ENCODE measurements at places on chromosomes 6 and 20. TPM values are rescaled to one million over a fixed set of nuclear protein-coding genes. Genes with fewer than 3 reads are reported as not detected.

The ELOVL5 gene
- 11.2 TPM for total RNA-seq

The VSX1 gene
- total RNA-seq, result 0.66 TPM

The AIF1 gene
- 7.3 TPM for total RNA-seq

The RNASET2 gene
- 53.7 TPM for total RNA-seq

The PNPLA1 gene
- not detected for total RNA-seq

The PGC gene
- total RNA-seq, result 91.1 TPM

The RIMS1 gene
- 0.78 TPM for total RNA-seq

The CCDC170 gene
- total RNA-seq, result not detected

The BPIFB1 gene
- not detected for total RNA-seq

The TOP1 gene
- 18.5 TPM for total RNA-seq

The ZNF335 gene
- total RNA-seq, result 21.8 TPM

The VNN1 gene
- not detected for total RNA-seq

The OR2H1 gene
- not detected for total RNA-seq

The ECHDC1 gene
- total RNA-seq, result 35.5 TPM

The SLC12A5 gene
- not detected for total RNA-seq

The SLC39A7 gene
- total RNA-seq, result 57.3 TPM

The HSPA1L gene
- total RNA-seq, result 0.33 TPM

The GNRH2 gene
- not detected for total RNA-seq

The HSD17B8 gene
- total RNA-seq, result 19.1 TPM

The SNAI1 gene
- total RNA-seq, result 0.78 TPM

The ENPP5 gene
- total RNA-seq, result 5.6 TPM

The RPS6KA2 gene
- 24.4 TPM for total RNA-seq

The ADGRB3 gene
- 1.3 TPM for total RNA-seq

The CD93 gene
- 14.2 TPM for total RNA-seq

The LINC00237 gene
- not detected for total RNA-seq

The ID1 gene
- total RNA-seq, result 245 TPM

The OSTM1 gene
- total RNA-seq, result 35.0 TPM

The NT5DC1 gene
- total RNA-seq, result 10.9 TPM

The JAG1 gene
- 41.2 TPM for total RNA-seq

The NFKBIL1 gene
- 27.0 TPM for total RNA-seq

The ETV7 gene
- total RNA-seq, result 0.78 TPM

The IL17F gene
- total RNA-seq, result not detected

The RHAG gene
- total RNA-seq, result not detected

The WFDC12 gene
- not detected for total RNA-seq

The DEFB118 gene
- not detected for total RNA-seq

The PLEKHG1 gene
- 4.2 TPM for total RNA-seq

The PCIF1 gene
- total RNA-seq, result 20.2 TPM

The BHLHE23 gene
- total RNA-seq, result not detected

The HLA-DRB5 gene
- 1.3 TPM for total RNA-seq

The OR2H2 gene
- total RNA-seq, result not detected

The LST1 gene
- 2.9 TPM for total RNA-seq

The SUMO4 gene
- total RNA-seq, result not detected

The COL11A2 gene
- total RNA-seq, result 2.3 TPM

The FRK gene
- total RNA-seq, result 7.9 TPM

The TCF15 gene
- not detected for total RNA-seq

The PHIP gene
- total RNA-seq, result 22.8 TPM

The MPC1 gene
- total RNA-seq, result 20.8 TPM

The EMILIN3 gene
- total RNA-seq, result 0.26 TPM
